ENCODE measurements at places on chromosomes 1 and 21.

- DNase-seq: no peak
Observed at GRCh38 chr1:153696741-153697140, 18.3 kb downstream of the NPR1 start.

DNA sequence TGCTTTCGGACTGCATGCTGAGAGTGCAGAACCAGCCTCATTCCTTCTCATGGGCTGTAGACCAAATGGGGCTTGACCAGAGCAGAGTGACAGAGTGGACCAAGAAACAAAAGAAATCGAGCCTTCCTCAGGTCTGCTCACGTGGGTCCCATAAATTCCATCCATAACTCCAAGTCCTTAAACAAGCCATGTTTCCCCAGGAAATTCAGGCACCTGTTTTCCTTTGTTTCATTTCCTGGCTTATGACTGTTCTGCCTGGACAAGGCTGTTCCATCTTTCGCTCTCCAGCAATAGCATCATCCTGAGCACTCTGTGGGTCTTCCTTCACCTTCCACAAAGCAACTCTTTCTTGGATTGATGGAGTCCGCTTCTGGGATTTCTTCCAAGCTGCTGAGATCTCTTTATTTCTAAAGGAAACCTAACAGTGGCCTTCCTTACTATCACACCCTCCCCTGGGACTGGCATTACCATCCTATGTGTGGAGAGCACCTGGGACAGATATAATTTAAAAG, 63.9 kb downstream of the LAMC2 start:
- DNase-seq: no peak

- DNase-seq: no peak
Observed at GRCh38 chr1:64010316-64010715, 193.1 kb upstream of the UBE2U start.

- DNase-seq: no peak
Observed at GRCh38 chr1:209455145-209455544, 128.4 kb upstream of the CAMK1G start.

GRCh38 chr1:43067977-43068751, 103.9 kb downstream of the EBNA1BP2 start:
- no peak for DNase-seq

GRCh38 chr1:226692051-226692792, 46.9 kb downstream of the ITPKB start:
- DNase-seq: no peak

DNA sequence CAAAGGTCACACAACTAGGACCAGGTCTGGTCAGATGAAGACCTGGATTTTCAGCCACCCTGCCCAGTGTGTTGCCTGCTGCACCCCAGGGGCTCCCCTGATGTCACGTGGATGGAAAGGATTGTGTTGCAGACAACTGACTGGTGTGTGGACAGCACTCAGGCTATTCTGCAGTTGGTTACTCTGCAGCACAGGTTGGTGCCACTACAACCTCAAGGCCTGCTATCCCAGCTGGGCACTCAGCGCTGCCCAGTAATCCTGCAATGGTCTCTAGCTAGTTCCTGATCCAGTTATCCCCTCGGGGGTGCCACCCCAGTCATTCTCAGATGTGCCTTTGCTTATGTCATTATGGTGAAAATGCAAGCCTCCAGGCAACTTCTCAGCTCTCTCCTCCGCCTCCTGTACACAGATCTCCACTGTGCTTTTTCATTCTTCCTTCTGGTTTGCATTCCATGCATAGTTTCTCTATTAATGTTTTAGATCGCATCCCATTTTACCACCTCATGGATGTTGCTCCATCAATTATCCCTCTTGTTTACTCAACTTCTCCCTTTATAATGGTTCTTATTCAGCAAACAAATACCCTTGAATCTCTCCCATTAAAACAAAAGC, 503.2 kb upstream of the CAMK1G start:
- no peak for DNase-seq

DNA sequence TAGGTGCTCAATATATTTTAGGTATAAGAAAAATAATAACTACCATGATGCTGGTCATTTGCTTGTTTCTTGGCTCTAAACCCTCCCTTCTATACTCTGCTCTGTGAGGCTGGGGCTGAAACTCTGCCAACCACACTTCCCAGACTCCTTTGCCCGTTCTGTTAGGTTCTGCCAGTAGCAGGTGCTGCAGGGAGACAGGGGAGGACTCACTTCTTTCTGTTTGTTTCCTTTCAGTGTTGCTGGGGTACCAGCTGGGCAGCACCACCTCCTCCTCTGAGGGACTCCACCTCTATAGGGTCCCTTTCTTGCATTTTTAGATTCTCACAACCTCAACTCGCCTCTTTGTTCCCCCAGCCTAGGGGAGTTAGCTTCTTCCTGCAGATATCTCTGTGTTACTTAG, 17.0 kb upstream of the SH2D2A start:
- no peak for DNase-seq

DNA sequence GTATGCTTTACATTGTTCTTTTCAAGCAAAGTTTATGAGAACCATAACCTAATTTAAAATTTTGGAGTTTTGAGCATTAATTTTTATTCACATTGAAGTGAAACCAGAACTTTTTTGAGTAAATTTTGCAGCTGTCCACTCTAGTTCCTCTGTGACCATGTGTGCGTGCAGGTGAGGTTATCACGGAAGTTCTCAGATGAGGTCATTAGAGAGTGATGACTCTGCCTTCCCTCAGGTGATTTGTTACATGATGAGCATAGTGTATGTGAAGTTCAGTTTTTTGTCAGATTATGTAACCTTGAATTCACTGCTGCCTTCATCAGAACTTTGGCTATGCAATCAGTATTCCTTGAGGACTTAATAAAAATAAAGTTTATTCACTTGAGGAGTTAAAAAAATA, 828.2 kb downstream of the ADGRL2 start:
- DNase-seq: no peak

- no peak for DNase-seq
Observed at GRCh38 chr1:234969011-234969441, 159.6 kb downstream of the TOMM20 start.

- DNase-seq: no peak
Observed at GRCh38 chr1:75245239-75245638, 111.1 kb downstream of the LHX8 start.

DNA sequence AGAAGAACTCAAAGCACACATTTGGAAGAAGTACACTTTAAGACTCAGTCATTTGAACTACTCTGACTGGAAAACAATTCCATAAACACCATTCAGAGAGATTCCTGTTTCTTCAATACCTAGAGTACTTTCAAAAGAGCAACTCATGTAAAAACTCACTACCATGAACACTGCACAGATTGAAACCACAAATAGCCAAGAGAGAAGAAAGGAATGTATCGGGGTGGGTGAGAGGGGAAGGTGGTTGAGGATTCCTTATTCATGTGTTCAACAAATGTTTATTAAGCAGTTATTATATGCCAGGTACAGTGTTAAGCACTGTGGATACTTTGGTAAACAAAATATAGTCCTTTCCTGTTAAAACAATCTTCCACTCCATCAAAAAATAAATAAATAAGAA, 64.7 kb downstream of the NRIP1 start:
- DNase-seq: no peak

GRCh38 chr21:28871388-28872010, 121.2 kb downstream of the LTN1 start:
- no peak for DNase-seq

DNA sequence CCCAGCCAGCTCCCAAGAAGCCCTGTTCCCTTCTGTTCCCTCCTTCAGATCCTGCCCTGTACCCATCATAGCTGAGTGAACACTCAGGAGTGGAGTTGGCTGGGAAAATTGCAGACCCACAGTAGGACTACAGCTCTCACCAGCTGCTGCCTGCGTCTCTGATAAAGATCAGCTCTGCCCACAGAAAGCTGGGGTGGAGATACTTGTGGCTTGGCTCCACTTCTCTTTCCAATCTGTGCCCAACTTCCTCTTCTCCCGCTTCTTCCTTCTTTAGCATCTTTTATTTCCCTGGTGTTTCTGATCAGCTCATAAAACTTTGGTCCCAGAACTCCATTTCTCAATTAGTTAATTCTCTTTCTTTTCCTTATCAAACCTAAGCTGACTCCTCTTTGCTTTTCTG, 5.5 kb upstream of the CD1A start:
- no peak for DNase-seq

DNA sequence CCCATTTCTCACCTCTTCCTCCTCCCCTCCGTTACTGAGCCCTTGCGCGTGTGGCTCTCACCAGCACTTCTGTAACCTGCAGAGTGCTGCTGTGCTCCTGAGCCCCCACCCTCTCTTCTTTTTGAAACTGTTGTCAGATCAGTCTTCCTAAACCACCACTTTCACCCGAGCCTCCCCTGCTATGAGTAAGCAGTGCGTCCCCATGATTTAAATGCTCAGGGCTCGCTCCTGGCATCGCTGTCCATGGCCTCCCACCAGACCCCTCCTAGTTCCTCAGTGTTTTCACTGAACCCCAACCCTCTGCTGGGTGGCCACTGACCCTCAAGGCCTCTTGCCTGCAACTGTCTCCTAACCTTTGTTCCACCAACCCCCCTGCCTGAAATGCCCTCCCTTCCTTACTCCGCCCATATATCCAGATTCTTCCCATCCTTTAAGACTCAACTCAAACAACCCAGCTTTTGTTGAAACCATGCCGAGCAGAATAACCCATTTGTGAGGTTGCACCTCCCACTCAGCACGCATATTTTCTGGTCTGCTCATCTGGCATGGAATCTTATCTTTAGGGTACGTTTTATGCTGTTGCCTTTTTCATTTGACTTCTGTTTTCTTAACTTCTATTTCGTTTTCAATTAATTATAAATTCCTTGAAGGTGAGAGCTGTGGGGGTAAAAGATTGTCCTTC, 64.5 kb upstream of the FAM3B start:
- no peak for DNase-seq

GRCh38 chr1:212229654-212230053, 55.6 kb upstream of the PPP2R5A start:
- no peak for DNase-seq

DNA sequence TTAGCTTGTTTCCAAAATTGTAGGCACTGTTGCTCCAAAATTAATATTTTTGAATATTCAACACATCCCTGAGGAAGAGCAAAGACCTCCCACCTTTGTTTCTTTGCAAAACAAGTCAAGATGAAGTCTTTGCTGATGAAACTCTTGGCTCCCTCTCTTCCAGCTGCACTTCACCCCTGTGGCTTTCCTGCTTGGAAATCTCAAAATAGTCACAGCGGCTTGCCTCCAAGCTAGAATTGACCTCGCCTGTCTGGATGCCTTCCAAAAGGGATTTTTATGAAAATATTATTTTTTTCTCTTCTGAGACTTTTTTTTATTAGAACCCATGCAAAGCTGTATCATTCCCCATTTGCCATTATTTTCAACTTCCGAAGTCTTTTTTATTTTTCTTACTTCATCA, 71.1 kb upstream of the MROH9 start:
- no peak for DNase-seq

DNA sequence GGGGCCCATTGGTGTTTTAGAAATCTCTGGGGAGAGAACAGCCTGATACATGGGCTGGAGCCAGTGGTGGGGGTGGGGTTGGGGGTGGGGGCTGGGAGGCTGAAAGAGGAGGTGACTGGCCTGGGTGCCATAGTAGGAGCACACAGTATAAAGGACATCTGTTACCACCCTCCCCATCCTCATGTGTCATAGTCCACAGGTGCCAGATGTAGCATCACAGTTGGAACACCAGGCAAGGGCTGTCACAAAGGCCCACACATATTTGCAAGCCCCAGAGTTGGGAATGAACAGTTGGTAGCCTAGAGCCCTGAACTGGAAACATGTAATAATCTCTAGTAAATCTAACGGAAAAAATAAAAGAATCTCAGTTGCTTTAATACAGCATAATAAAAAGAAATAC, 55.1 kb upstream of the CR2 start:
- no peak for DNase-seq

GRCh38 chr1:221910222-221910621, 168.3 kb upstream of the DUSP10 start:
- no peak for DNase-seq

DNA sequence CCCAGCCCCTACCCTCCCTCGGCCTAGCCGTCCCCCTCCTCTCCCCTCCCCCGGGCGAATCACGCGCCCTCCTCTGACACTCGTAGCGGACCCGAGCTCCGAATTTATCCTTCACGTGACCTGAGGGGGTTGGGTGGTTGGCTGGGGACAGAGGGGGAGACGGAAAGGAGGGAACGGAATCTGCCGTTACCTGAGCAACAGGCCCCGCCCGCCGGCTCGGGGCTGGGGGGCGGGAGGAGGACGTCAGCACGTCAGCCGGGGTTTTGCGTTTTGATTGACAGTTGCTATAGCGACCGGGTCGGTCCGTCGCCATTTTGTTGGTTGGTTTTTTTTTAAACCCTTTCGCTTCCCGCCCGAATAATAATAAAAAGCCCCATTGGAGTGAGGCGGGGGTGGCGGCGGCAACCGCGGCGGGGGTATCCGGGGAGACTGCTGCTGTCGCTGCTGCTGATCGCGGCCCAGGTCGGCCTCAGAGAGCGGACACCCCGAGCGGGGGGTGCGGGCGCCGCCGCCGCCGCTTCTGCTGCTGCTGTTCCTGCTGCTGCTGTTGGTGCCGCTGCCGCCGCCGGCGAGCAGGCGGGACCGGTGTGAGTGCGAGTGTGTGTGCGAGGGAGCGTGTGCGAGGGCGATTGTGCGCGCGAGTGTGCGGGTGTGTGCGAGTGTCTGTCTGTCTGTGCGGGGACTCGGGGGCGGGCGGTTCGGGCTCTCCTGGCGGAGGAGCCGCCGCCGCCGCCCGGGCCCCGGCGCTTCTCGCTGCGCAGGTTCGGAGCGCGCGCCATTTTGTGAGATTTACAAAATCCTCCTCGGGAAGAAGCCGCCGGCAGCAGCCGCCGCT, at the start of gene DYRK1A:
TSS of gene DYRK1A (plus strand) at position 292 of the 835 bp plus-strand sequence. CDS start 53,602 bp downstream, outside the sequence.
- peak; percentile 98 for DNase-seq

GRCh38 chr21:46120301-46121285, 22.7 kb downstream of the COL6A2 start:
- no peak for DNase-seq

DNA sequence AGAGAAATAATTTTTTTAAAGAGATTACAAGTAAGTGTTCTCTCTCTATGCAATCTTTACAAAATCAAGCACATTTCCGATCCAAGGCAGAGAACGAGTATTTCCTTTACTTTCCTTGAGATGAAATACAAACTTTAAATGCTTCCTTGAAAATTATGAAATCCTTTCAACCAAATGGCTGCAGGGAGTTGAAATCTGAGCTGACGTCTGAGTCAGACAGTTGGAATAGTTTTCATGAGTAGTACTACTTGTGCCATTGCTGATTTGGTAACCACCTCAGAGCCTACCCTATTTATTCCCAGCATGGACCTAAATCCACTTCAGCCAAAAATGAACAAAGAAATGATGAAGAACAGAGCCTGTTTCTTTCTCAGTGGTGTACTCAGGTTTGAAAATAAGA, 183.6 kb downstream of the GIPC2 start:
- no peak for DNase-seq

GRCh38 chr1:156477526-156478249, 22.9 kb downstream of the MEF2D start:
- DNase-seq: no peak

DNA sequence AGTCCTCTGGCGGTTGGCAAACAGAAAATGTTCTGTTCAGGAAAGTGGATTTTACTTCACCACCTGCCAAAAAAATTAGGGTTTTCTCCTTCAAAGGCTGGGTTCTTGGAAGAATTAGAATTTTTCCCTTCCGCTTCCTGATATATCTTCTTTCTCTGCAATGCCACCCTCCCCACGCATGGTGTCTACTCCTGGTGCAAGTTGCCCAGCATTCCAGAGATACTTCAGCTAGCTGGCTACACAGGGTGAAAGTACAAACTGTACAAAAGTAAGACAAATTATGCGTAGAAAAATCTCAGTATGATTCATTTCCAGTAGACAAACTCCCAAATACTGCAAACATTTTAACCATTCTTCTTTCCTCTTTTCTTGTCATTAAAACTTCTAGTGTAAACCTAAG, 430.1 kb upstream of the ESRRG start:
- no peak for DNase-seq
